ENCODE measurements at places on chromosomes 11 and 22. TPM values are rescaled to one million over a fixed set of nuclear protein-coding genes. Genes with fewer than 3 reads are reported as not detected.

Gene MRGPRX3
- total RNA-seq = not detected

Gene FGF3
- not detected for total RNA-seq

Gene MISFA
- total RNA-seq = 4.9 TPM

Gene NFAM1
- total RNA-seq = 0.15 TPM

Gene MMP20
- not detected for total RNA-seq

Gene MPPED2
- not detected for total RNA-seq

Gene TYR
- total RNA-seq = not detected

Gene DDX25
- 0.32 TPM for total RNA-seq

Gene ADAMTS15
- not detected for total RNA-seq

Gene LSP1
- 328 TPM for total RNA-seq

Gene ANKK1
- 0.40 TPM for total RNA-seq

Gene SYT7
- 0.19 TPM for total RNA-seq

Gene CHADL
- 0.50 TPM for total RNA-seq

Gene CLCF1
- 1.1 TPM for total RNA-seq

Gene ST14
- 0.09 TPM for total RNA-seq

Gene BIK
- 4.0 TPM for total RNA-seq

Gene MS4A3
- not detected for total RNA-seq

DNA sequence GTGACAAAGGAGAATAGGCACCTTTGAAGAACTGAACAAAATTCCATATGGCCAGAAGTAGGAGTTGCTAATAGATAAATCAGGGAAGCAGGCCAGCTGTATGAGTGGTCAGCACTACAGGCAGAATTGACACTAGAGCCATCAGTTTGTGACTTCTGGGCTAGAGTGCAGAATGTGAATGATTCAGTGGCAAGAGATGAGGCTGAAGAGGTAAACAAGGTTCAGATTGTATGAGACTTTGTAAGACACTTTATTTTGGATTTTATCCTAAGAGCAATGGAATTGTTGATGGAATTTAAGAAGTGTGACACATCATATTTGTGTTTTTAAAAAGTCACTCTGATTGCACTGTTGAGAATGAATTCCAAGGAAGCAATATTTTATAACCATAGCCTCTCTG lies 12.9 kb downstream of the BIRC3 start:
- ATAC-seq = no peak

DNA sequence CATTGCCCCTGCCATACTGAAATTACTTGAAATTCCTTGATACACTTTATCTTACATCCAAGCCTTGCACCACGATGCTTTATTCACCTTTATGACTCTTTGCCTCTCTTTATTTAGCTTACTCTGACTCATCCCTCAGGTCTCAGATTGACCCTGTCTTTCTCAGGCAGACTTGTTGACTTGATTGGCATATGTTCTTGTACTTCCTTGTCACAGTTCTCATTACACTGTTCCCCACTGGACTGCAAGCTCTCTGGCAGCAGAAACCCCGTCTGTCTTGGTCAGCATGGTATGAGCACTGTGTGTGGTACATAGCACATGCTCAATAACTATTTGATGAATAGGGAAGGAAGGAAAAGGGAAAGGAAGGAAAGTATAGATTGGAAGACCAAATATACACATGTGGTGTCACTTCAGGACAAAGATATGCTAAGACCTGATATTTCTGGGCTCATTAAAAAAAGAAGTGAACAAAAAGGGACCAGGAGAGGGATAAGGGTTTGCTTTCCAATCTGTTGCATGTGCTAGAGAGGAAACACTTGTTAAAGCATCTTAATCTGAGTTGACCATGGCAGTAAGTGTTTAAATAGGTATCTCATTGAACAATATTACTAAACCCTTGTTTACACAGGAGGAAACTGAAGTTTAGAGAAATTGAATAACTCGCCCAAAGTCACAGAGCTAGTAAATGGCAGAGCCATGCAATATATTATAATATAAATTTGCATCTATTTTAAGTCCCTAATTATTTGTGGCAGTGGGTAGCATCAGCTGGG lies 7.2 kb downstream of the LYVE1 start:
- ATAC-seq = peak; percentile 28

- ATAC-seq = no peak
These were observed 465.3 kb upstream of the TENM4 start for GRCh38 chr11:79906164-79906563.

GRCh38 chr11:58805065-58805464 lies 39.4 kb downstream of the GLYATL2 start:
- no peak for ATAC-seq

GRCh38 chr11:123122852-123123251 lies 60.9 kb upstream of the HSPA8 start:
- no peak for ATAC-seq

DNA sequence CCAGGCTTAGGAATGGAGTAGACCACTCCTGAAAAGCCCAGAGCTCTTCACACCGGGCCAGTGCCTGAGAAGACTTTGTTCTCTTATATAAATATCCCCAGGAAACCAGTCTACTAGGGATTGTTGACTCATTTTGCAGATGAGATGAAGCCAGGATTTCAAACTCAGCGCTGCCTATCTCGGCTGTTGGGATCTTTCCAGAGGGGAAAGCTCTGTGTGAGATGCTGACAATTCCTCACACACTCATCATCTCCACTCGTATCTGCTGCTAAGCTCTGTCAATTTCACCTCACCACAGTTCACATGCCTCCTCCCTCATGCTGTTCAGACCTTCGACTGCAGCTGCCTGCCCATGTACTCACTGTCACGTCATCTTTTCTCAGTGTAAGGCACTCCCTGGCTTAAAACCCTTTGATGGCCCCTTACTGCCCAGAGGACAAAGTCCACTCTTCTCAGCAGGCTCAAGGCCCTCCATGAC lies 12.5 kb downstream of the USH1C start:
- no peak for ATAC-seq

DNA sequence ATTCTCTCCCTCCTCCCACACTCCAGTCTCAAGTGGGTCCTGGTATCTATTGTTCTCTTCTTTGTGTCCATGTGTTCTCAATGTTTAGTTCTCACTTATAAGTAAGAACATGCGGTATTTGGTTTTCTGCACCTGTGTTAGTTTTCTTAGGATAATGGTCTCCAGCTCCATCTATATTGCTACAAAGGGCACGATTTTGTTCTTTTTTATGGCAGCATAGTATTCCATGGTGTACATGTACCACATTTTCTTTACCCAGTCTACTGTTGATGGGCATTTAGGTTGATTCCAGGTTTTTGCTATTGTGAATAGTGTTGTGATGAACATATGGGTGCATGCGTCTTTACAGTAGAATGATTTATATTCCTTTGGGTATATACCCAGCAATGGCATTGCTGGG lies 4.2 kb upstream of the INCENP start:
- no peak for ATAC-seq

GRCh38 chr11:108863528-108863927 lies 198.7 kb downstream of the DDX10 start:
- no peak for ATAC-seq

DNA sequence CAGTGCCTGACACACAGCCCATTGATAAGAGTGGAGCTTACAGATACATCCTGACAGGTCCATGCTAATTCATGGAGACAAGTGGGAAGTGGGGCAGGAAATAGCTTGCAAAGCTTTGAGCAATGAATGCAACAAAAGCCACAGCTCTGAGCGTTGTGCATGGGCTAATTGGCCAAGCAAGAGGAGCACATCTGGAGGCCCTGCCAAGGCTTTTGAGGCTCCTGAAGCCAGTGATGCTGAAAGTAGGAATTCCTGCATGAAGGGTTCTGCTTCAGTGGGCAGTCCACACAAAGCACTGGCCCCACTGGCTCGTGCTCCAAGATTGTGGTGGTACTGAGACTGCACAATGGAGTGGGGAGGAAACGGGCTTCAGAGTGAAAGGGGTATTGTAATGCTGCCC lies 103.8 kb upstream of the CSNK2A3 start:
- no peak for ATAC-seq

GRCh38 chr11:91365986-91366585 lies 858.5 kb upstream of the FAT3 start:
- no peak for ATAC-seq

Measured in activated T-helper 17 cell treated with anti-CD3 and anti-CD28 coated beads, Interleukin-2, amount 50 U/mL, for 72 hours (primary cell).